ENCODE measurements at places on chromosomes 2 and 18.

DNA sequence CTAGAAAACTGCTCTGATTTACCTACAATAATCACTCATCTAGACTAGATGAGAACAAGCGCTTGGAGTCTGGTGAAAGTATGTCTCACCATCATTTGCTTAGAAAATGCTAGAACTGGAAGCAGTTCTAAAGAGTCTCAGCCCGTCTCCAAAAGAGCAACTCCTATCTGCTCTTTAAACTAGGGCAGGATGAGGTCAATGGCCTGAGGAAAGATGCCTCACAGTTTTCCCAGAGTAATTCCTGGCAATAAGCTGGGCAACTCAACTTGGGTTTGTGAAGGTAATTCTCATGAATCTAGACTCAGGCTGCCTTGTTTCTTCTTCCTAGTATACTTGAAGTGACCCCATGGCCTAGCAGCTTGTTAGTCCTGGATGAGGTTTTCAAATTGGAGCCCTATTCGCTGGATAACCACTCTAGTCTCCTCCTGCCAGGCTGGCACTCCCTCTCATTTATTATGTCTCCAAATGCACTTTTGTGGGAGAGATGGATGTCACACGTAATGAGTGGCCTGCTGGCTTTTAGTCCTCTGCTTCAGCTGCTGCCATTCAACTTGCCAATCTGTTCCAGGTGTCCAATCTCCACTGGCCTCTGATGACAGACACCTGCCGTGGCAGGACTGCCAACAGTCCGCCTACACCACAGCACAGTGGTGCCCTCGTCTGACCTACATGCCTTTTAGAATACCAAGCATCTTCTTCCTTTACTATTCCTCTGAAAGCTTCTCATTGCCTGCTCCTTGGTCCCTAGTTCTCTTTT, 80.9 kb downstream of the CABYR start:
- H3K4me1 ChIP-seq, result no peaks in the 10 kb centered on the region
- H3K4me3 ChIP-seq, result no peak overlapping the region
- H3K27me3 ChIP-seq, result no peaks in the 10 kb centered on the region

DNA sequence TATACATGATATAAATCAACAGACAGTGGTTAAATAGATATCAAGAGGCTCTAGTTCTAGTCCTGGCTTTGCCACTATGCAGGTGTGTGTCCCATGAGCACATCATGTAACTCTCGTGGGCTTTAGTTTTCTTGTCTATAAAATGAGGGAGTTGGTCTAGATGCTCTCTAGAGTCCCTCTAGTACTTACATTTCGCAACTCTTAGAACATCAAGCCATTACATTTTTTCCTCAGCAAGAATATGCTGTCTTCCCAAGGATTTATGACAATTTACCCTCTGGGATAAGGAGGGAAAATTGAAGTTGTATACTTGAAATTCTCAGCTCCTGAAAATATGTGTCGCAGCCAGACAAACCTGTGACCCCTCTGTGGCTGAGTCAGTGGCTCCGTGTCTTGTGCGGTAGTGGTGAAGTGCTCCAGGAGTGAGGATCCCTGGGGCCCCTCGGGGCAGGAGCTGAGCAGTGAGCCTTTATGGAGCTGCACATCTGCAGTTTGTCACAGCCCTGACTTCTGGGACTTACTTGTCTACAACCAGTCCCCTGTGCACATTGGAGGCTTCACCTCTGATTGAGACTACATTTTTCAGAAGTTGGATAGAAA, 6.8 kb downstream of the PKP4 start:
- H3K27me3 ChIP-seq, result no peaks in the 10 kb centered on the region
- no peak overlapping the region for H3K27ac ChIP-seq
- no peak overlapping the region for H3K4me3 ChIP-seq
- no peaks in the 10 kb centered on the region for H3K36me3 ChIP-seq

GRCh38 chr2:116141891-116142474, 1672.5 kb upstream of the DDX18 start:
- no peak for DNase-seq
- no peaks in the 10 kb centered on the region for H3K4me1 ChIP-seq
- H3K27ac ChIP-seq, result no peak overlapping the region
- no peaks in the 10 kb centered on the region for H3K36me3 ChIP-seq
- no peak overlapping the region for H3K4me3 ChIP-seq

- no peak overlapping the region for H3K27ac ChIP-seq
- no peak for DNase-seq
These were observed 203.1 kb downstream of the RAB3GAP1 start for GRCh38 chr2:135255208-135255607.

GRCh38 chr2:125643585-125643984, 1012.4 kb upstream of the GYPC start:
- no peaks in the 10 kb centered on the region for H3K36me3 ChIP-seq
- DNase-seq, result no peak
- H3K27ac ChIP-seq, result no peak overlapping the region
- H3K4me3 ChIP-seq, result no peak overlapping the region
- no peaks in the 10 kb centered on the region for H3K4me1 ChIP-seq

DNA sequence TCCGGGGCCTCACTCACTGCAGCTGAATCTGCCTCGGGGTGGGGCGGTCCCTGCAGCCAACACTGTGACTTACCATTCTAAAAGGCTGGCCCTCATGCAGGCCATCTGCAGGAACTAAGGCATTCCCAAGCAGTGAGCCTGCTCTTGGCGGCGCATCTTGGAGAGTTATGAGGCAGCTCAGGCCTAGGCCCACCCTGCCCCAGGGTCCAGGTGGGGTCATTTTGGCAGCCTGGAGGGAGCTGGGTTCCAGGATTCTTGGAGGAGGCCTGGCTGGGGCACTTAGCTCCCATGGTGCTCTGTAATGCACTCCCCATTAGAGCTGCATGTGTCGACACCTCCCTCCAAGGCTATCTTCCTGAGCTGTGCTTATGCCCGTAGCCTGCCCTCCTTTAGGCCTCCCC, 14.8 kb upstream of the BIN1 start:
- H3K27me3 ChIP-seq, result no peaks in the 10 kb centered on the region
- H3K4me1 ChIP-seq, result no peaks in the 10 kb centered on the region
- DNase-seq, result no peak
- H3K36me3 ChIP-seq, result no peaks in the 10 kb centered on the region

Data from CD4-positive, alpha-beta T cell (primary cell).